ENCODE measurements at places on chromosomes 1 and 21.
A peak's percentile ranks its signal among the peaks of the same experiment; 100 is the strongest.

DNA sequence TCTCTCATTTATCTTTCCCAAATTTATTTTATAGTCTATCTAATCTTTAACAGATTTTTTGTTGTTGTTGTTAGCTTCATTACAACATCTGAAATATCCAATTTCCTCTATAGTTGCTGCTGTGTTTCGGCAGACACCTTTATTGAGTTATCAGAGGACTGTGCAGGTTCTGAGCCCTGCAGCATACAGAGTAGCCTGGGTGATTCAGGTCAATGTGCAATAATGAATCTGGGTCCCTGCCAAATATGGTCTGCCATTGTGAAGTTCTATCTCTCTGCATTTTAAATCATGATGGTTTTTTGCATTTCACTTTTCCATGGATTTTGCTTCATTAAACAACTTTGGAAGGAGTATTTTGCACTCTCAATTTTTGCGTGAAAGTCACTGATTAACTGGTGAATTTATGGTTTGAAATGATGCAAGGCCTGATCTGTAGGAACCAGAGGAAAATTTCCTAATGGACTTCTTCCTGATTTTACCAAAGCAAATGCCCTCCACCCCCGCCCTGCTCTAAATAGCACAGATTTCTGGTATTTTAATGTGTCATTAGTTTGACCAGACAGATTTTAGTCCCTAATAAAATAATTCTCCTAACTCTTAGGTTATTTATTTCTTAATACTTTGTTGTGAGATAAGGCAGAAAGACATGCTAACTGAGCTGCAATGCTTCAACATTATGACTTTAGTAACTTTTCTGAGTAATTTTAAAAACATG lies 402.3 kb downstream of the PTBP2 start:
- DNase-seq = no peak

GRCh38 chr1:39639305-39640130 lies at the start of gene HEYL:
Gene HEYL (minus strand): TSS chr1:39639643. CDS start chr1:39639625, 18 bp downstream.
- peak; percentile 83 for DNase-seq

GRCh38 chr1:3122311-3122710 lies 53.3 kb downstream of the PRDM16 start:
- no peak for DNase-seq

GRCh38 chr1:1628754-1629429 lies 3.1 kb upstream of the MMP23B start:
- DNase-seq = no peak

GRCh38 chr1:246599315-246599714 lies 33.1 kb downstream of the CNST start:
- DNase-seq = no peak
